GM13977 (cell line): ENCODE measurements at places on chromosomes 6 and 20.
A peak's percentile ranks its signal among the peaks of the same experiment; 100 is the strongest.

DNA sequence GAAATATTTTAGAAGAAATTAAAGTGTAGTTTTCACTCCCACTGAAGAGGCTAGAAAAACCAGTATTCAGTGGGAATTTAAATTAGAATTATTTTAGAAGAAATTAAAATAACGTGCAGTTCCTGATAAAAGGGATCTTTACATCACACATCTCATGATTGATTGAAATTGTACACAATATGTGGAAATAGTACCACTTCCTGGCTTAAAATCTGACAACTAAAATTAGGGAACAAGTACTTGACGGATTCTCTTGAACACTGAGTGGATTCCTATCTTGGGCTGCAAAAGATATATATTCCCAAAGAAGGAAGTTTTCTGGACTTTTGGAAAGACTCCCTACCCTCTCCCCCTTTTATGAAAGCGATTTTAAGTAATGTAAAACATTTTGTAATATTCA, 14.6 kb upstream of the MTCL3 start:
- no peak for DNase-seq

DNA sequence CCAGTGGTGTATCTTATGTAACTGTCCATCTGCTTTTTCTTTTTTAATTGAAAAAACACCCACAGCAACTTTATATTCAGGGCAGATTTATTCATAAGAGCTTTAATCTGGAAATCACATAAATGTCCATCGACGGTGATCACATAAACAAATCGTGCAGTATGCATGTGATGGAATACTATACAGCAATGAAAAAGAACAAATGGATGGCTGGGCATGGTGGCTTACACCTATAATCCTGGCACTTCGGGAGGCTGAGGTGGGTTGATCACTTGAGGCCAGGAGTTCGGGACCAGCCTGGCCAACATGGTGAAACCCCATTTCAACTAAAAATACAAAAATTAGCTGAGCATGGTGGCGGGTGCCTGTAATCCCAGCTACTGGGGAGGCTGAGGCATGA, 39.1 kb downstream of the VSTM2L start:
- no peak for DNase-seq

GRCh38 chr20:3925899-3926638, 36.9 kb downstream of the PANK2 start:
- no peak for DNase-seq

DNA sequence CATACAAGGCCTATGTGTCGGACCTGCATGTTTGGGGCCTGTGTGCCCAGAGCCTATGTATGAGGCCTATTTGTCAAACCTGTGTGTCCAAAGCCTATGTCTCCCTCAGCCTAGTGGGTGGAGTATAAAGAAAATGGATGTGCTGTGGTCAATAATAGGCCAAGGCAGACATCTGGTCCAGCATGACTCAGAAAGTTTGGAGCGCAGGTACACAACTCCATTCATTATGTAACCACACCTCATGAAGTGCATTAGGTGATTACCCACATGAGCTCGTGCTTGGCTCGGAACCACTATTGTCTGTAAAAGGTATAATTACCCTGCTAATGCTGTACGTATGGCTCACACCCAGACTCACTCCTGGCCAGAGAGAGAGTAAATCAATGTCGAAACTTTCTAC, 302.4 kb upstream of the POU3F2 start:
- DNase-seq: no peak

DNA sequence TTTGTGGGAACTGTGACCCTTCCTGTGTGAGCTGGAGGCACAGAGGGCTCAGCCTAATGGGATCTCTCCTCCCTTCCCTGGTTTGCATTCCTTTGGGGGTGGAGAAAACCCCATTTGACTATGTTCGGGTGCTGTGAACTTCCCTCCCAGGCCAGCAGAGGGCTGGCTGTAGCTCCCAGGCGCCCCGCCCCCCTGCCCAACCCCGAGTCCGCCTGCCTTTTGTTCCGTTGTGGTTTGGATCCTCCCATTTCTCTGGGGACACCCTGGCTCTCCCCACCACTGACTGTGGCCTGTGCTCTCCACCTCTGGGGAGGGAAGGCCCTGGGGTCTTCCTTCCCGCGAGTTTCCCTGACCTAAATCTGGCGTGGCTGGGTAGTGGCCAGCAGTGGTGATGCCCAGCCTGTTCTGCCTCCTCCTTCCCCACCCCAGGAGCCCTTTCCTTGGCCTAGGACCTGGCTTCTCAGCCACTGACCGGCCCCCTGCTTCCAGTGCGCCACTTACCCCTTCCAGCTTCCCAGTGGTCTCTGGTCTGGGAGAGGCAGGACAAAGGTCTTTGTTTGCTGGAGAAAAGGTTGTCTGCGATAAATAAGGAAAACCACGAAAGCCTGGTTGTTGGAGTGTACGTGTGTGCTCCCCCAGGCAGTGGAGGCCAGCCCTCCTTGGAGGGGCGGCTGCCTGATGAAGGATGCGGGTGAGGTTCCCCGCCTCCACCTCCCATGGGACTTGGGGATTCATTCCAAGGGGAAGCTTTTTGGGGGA, 4.9 kb downstream of the VEGFA start:
- peak; percentile 90 for DNase-seq

DNA sequence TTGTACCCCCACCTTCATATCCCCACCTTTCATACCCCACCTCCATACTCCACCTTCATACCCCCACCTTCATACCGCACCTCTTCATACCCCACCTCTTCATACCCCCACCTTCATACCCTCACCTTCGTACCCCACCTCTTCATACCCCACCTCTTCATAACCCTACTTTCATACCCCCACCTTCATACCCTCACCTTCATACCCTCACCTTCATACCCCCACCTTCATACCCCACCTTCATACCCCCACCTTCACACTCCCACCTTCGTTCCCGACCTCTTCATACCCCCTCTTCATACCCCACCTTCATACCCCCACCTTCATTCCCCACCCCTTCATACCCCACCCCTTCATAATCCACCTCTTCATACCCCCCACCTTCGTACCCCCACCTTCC, 92.9 kb upstream of the NAA20 start:
- no peak for DNase-seq

DNA sequence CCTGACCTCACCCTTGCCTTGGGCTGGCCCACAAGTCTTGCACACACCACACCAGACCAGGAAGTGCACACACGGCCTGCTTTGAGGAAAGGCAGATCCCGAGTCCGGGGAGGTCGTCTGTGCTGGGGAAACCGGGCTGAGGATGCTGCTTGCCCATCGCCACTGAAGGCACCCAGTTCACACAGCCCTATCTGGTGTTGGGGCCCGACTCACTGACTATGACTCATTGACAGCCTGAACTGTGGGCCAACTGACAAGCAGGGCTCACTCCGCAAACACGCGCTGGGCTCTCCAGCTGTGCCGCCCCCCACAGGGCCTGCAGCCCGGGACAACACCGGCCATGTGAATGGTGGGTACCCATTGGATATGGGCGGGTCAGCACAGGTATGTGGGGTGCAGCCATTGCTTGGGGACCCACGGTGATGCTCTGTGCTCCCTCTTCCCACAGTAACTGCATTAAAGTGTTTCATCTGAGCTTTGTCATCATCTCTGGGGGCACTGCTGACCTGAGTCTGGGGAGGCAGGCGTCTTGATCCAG, 1.6 kb downstream of the SAMD10 start:
- no peak for DNase-seq

DNA sequence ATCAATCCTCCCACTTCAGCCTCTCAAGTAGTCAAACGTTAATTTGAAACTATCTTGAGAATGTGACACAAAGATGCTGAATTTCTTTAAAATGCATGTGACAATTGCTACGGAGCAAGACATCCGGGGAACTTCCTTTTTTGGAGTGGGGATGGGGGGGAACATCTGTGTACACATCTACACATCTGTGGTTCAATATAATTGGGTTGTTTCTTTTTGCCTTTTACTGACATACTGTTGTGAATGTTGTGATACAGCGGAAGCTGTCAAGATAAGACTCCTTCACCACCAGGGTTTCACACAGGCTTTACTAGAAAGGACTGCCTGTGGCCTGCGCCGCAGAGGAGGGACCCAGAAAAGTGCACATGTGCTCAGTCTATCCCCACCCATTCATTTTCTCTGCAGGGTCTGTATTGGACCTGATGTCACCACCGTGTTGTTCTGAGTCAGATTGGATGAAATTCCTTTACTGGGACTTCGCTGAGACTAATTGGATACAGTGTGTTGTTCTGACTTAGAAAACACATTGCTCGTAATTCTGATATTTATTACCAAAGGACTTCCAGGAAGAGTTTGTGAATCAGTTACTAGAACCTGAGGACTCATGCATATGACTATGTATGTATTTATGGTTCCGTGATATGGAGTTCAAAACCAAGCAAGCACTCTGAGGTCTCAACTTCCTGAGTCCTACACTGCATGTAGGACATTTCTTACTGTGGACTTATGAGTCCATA, 98.7 kb upstream of the SGK1 start:
- DNase-seq: no peak

DNA sequence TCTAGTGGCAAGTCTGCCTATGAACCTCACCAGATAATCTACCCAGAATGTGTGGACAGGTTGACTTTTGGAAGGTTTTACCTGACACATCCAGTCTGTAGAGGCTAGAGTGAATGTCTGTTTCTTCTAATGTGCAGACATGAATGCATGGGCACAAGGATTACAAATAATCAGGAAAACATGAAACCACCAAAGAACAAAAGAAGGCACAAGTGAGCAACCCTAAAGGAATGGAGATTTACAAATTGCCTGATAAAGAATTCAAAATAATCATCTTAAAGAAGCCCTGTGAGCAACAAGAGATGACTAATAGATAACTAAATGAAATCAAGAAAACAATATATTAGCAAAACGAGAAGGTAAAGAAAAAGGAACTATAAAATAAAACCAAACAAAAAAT, 876.1 kb upstream of the ADGRB3 start:
- no peak for DNase-seq

GRCh38 chr20:22827916-22828315, 207.2 kb upstream of the SSTR4 start:
- DNase-seq: no peak

DNA sequence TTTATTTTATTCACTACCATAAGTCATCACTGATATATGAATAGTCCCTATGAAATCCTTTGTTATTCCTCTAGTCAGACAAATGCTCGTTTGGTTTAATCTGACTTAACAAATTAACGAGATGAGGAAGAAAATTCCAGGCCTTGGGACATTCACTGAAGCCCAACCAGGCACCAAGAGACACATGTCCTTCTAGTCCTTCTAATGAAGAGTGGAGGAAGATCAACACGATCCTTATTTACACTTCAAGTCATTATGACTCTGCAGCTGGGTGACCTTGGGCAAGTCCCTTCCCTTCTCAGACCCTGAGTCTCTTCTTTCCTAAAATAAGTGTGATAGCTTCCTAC, 117.5 kb downstream of the CEBPB start:
- DNase-seq: no peak
